Stimulated activated CD8-positive, alpha-beta memory T cell treated with anti-CD3 and anti-CD28 coated beads, Interleukin-2, amount 100 ng/mL, for 1 hour (primary cell): ENCODE measurements at places on chromosomes 2 and 18.

DNA sequence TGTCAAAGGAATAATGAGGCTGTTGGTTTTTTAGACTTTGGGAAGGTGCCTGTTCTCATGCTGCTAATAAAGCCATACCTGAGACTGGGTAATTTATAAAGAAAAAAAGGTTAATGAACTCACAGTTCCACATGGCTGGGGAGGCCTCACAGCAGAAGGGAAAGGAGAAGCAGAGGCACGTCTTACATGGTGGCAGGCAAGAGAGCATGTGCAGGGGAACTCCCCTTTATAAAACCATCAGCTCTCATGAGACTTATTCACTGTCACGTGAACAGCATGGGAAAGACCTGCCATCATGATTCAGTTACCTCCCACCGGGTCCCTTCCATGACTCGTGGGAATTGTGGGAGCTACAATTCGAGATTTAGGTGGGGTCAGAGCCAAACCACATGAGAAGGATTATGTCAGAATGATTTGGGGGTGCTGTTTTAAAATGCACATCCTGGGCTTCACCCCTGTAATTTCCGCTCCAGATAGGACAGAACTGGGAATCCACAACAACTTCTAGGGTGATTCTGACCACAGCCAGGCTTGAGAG lies 37.8 kb downstream of the TCF7L1 start:
- no peak for DNase-seq

DNA sequence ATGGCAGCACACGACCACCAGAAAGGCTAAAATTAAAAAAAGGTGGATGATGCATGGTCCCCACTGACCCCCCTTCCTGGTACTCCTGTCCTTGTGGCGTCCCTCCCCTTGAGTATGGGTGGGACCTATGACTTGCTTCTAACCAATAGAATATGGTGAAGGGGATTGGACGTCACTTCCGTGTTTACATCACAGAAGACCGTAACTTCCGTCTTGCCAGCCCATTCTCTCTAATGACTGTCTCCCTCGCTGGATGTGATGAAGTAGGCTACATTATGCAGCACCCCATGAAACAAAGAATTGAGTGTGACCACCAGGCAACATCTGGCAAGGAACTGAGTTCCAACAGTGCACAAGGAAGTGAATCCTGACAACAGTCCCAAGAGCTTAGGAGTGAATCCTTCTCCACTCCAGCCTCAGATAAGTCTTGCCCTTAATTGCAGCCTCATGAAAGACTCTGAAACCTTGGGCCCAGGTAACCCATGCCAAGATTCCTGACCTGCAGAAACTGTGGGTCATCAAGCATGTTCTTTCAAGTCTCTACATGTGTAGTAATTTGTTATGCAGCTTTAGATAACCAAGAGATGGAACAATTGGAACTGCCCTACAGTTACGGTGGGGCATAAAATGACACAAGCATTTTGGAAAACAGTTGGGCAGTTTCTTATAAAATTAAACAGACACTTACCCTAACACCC lies 80.1 kb upstream of the NPAS2 start:
- DNase-seq: no peak

DNA sequence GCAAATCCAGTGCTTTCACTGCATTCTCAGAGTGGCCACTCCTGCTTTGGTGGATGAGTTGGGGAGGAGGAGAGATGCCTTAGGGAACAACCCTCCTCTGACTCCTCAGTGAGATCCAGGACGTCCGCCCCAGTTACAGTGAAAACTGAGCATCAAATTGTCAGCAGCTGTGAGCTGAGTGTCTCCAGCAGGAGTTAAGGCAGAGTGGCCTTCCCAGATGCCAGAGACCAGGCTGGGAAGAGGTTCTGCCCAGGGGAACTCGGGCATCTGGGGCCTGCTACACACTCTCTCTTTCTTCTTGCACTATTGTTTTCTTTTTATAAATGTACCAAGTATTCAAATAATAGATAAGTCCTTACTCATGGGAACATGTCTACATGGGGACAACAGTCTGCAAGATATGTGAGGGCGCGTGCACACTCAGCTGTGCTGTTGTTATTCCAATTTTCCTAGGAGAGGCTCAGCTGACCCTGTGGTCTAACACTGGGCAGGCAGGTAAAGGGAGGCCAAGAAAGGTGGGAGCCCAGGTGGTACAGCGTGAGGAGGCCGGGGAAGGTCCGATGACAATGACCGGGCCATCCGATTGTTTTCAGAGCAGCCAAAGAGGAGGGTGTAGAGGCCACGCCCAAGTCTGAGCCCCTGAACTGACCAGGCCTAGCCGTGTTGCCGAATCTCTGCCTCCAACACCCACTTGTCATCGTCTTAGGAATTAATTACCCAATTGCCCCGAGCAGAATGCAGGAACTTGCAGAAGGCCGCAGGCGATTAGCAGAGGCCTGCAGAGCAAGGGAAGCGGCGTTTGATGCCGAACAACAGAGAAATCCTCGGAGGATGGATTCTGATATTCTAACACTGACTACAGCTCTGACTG lies 166.9 kb downstream of the ANAPC1 start:
- DNase-seq: no peak

- no peak for DNase-seq
Measured at GRCh38 chr2:29723255-29724001, 198.0 kb downstream of the ALK start.

DNA sequence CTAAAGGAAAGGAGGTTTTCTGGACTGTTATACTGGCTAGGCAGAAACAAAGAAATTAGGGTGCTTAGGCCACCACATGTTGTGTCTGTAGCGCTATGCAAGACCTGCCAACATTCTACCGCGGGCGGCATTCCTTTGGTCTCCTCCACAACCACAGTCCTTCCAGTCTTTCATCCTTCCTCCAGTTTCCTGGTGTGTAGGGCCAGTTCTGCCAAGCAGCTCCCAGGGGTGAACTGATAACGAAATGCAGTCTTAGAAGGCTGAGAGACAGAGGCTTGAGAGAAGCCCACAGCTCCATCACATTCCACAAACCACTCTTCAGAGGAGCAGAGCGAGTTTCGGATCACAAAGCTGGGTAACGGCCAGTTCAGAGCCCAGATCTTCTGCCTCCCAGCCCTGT lies 19.5 kb upstream of the CXXC1 start:
- DNase-seq: no peak

- DNase-seq: no peak
Measured at GRCh38 chr2:115303-115702, 69.0 kb upstream of the FAM110C start.
